Activated T-cell treated with anti-CD3 and anti-CD28 coated beads, Interleukin-2, amount 50 U/mL, for 72 hours (primary cell): ENCODE measurements at places on chromosomes 12 and 14. TPM values are rescaled to one million over a fixed set of nuclear protein-coding genes. Genes with fewer than 3 reads are reported as not detected.

Gene CGRRF1
- total RNA-seq: 21.4 TPM

Gene PCED1B
- 91.8 TPM for total RNA-seq

Gene MSI1
- total RNA-seq: 5.6 TPM

Gene LARP4
- total RNA-seq: 66.1 TPM

Gene FOXN4
- total RNA-seq: not detected

Gene GPR84
- 16.0 TPM for total RNA-seq

Gene WSCD2
- not detected for total RNA-seq

Gene SOAT2
- 7.9 TPM for total RNA-seq

Gene GAS2L3
- 9.3 TPM for total RNA-seq

Gene ADAMTS20
- not detected for total RNA-seq

Gene GALNT8
- total RNA-seq: 1.5 TPM

Gene TRHDE
- total RNA-seq: not detected

Gene FLRT2
- total RNA-seq: not detected

Gene AVPR1A
- not detected for total RNA-seq

Gene SLC6A15
- 0.41 TPM for total RNA-seq

Gene TAS2R46
- 0.72 TPM for total RNA-seq

Gene DCP1B
- 19.9 TPM for total RNA-seq

Gene DIO3
- not detected for total RNA-seq

Gene P2RX2
- not detected for total RNA-seq

Gene NEUROD4
- total RNA-seq: not detected

Gene SLC4A8
- total RNA-seq: 4.6 TPM

Gene ENDOU
- 0.26 TPM for total RNA-seq
